ENCODE measurements at places on chromosomes 2 and 18.
A peak's percentile ranks its signal among the peaks of the same experiment; 100 is the strongest.

GRCh38 chr18:46220116-46220515, 115.9 kb downstream of the HAUS1 start:
- no peak for DNase-seq

GRCh38 chr2:101003278-101003775, 1.2 kb downstream of the RPL31 start:
- DNase-seq = no peak

GRCh38 chr2:217270485-217271121, 410.7 kb upstream of the TNP1 start:
- DNase-seq = no peak

DNA sequence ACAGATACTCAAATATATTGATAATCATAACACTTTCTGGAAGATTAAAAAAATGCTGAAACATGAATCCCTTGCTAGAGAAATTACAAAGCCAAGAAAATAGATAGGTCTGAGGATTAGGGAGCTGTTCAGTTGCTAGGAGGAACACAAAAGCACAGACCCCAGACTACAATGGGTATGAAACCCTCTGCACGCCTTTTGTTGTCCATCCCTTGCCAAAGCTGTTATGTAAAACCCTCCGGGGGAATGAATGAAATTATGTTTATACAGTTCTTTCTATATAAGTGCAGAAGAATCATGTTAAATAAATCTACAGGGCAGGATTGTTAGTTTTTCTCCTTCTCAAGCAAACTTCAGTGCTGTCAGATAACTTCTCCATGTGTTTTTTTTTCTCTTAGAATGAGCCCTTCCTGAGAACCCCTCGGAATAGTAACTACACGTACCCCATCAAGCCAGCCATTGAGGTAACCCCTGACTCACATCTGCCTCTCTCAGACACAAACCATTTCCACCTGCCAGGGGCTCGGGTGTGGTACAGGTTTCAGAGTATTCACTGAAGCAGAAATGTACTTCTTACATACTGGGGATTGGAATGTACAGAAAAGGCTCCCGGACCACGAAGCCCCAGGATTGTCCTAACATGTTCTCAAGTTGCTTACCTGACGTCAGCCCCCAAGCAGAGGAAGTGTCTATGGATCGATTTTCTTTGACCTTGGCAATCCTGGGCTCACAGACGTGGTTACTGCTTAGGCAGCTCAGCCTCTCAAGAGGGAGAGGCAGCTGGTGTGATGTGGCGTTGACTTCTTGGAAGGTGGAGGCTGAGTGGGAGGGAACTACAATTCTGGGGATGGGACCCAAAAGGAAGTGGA, 118.0 kb downstream of the PLB1 start:
- DNase-seq = peak; percentile 67

- no peak for DNase-seq
Measured at GRCh38 chr2:23460228-23460627, 75.2 kb downstream of the KLHL29 start.

DNA sequence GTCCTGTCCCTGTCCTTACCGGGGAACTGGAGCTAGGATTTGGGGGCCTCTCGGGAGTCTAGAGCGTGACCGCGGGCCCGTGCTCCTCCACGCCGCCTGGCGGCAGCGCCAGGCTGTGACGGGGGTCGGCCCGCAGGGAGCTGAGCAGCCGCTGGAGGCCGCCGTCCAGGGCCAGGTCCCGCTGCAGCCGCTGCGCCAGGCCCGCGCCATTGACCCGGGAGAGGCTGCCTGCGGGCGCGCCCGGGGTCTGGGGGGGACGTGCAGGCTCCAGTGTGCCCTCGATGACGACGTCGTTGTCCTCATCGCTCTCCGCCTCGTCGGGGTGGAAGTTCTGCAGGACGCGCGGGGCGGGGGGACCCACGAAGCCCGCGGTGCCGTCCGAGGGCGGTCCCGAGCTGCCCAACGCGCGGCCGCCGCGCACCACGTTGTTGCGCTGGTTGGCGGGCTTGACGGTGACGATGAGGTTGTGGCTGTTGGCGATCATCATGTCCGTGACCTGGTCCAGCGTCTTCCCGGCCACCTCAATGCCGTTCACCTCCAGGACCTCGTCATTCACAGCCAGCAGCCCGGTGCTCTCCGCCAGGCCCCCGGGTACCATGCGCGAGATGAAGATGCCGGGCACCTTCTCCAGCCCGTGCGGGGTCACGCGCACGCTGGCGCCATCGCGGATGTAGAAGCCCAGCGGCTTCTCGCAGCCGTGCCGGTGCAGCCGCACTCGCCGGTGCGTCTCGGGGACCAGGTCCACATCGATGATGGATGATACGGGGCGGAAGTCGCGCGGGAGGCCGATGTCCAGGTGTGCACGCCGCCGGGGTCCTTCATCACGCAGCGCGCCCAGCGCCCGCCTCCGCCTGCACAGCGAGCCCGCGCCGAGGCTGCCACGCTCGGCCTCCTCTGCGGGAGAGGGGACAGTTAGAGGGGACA, 50.9 kb downstream of the ADNP2 start:
- DNase-seq = no peak

- peak; percentile 72 for DNase-seq
Measured at GRCh38 chr18:74896390-74896991, 298.8 kb downstream of the ZNF407 start.

DNA sequence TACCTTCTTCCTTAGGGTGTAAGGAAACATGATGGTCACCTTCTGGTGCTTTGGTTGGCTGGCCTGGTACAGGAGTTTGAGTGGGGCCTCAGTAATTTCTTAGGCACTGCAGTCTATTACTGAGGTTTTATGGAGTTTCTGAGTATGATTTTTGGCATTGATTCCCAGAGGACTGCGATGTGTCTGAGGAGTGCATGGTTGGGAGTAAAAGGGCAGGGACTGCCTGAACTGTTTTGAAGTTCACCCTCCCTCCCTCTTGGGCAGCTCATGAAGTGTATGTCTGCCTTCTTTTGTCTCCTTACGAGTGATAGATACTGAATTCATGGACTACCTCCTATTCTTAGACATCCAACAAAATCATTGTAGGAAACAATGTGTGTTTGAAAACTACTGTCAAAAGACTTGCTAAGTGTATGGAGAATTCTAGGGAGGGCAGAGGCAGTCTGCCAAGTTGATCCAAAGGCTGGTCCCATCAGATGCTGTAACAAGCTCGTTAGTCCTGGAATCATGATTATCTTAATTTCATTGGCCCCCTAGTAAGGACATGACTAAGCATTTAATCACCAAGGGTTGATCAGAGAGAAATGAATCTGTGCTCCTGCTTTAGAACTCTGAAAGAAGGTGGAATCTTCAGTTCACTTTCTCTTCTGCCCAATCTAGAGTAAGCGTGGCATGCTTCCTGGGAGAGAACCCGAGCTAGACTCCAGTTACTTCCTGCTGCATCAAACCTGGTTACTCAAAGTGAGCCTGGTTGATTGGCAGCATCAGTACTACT, 26.5 kb downstream of the LYPD6B start:
- no peak for DNase-seq

DNA sequence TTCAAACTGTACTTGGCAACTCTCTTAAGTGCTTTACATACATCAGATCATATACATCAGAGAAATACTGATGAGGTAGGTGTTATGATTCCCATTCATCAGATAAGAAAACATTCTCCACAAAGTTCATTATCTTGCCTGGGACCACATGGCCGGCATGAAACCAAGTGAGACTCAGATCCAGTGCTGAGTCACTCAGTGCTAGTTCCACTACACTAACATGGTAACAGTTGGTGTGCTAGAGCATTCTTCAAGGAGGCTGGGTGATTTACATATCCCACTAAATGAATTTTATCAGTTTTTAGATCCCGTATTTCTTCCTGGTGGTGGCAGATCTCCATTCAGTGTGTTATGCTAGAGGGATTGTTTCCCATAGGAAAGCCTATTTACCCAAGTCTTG, 772.0 kb downstream of the CNTNAP5 start:
- DNase-seq = no peak

DNA sequence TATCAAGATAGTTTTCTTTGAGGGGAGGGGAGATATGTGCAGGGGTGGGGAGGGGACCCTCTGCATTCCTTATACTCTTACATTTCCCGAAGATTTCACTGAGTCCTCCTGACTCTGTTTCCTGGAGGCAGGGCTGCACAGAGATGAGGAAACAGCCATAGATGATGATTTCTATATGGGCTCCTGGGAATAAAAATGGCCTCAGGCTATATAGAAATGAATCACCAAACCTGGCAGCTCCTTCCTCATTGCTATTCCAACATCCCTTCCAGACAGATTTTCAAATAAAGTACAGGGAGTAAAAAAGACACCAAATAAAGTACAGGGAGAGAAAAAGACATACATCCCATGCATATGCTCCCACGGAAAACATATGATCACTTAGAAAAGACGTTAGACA, 474.8 kb upstream of the RAB6C start:
- DNase-seq = no peak

DNA sequence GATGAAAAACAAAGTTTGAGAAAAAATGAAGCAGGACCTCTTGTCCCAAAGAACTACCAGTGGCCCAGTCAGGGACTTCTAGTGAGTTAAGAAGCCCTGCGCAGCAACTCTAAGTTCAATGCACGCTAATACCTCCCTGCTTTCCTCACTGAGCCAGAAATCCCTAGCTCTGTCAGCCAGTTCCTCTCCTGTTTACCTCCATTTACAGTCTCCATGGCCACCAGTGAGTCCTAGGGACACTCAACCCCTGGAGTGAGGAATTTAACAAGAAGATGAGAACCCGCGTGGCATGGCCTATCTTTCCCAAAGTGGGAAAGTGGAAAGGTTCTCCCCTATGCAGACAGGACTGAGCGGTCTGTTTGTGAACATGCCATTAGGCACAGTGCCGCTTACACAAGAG, 31.0 kb downstream of the MRPL33 start:
- DNase-seq = no peak

- DNase-seq = no peak
Measured at GRCh38 chr2:26900831-26901321, 52.9 kb downstream of the DPYSL5 start.

DNA sequence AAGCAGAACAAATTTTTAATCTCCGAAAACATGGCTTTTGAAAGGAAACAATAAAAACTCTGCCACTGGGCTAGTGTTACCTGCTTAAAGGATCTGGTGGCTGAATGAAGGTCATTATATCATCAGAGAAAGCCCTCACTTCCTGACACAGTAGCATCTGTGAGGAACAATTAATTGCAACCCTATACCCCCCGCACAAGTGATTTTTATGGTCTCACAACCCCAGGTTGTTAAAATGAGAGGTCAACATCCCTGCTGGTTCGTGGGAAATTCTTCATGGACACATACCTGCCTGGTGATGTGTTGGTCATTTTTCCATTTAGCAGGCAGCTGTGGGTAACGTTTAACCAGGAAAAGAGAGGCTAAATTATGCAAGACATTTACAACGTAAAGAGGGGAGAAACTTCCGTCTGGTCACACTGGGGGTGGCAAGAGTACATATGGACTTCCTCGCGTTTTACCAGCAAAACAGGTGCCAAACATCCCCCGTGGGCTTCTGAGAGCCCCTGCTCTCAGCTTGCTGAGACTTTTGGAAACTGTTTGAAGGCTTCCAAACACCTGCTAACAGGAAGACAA, 29.2 kb downstream of the NIFK start:
- peak; percentile 64 for DNase-seq

All from hepatocyte (in vitro differentiated cells).